ENCODE measurements at places on chromosomes 2 and 18.

DNA sequence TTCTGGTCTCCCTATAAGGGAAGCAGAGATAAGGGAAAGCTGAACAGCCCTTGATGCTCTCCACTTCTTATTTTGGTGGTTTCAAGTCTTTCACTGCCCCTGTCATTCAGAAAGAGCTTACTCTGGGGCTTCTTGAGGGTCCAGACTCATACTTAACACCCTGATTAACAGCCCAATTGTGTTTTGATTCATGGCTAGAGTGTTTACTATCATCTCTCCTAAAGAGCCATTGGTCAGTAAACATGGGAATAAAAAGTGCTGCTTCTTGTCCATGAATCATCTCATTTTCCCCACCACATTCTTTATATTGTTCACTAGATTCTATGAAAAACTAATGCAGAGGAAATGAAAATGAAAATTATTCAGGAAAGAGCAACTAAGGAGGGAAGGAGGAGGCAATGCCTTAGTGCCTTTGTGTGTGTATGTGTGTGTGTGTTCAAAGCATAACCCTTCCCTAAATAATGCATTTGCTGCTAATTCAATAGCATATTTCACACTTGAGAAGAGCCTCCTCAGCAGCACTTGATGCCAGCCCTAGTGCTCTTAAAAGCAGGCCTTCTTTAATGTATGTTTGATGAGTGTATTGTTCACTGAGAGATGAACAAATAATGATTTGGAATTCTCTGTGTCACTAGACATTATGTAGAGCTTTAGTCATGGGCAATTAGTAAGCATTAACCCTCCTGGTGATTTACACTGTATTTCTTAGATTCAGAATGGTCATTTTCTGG, 63.5 kb downstream of the DCC start:
- DNase-seq, result no peak

GRCh38 chr2:5898667-5899066, 206.5 kb downstream of the SOX11 start:
- DNase-seq, result no peak

- no peak for DNase-seq
Measured at GRCh38 chr18:6661692-6662415, 67.7 kb upstream of the ARHGAP28 start.

DNA sequence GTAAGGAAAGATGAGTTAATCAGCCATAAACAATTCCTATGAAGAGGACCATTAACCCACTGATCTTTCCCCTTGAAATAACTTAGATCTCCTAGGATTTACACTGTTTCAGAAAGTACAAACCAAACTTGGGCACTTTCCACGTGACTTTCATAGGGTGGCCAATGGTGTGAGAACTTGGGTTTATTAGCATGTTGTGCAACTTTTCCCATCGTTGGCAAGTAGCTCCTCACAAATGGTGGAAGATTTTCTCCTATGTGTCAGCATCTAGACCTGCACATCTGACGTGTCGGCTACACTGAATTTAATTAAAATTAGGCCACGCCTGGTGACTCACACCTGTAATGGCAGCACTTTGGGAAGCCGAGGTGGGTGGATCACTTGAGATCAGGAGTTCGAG, 116.3 kb downstream of the GALNT1 start:
- no peak for DNase-seq

DNA sequence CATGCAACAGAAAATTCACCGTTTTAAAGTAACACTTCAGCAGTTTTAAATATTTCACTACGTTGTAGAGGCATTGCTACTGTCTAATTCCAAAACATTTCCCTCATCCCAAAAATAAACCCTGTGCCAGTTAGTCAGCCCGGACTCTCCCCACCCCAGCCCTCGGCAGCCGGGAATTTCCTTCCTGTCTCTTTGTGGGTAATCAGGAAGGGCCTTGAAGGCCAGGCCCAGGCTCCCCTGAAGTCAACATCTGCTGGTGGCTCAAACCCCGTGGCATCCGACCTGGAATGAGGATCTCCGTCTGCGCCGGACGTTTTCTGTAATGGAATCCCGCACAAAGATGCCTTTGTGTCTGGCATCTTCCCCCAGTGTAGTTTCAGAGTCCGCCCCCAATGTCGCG, 219.6 kb downstream of the SNTG2 start:
- no peak for DNase-seq

GRCh38 chr2:232210306-232210705, 168.2 kb upstream of the ALPP start:
- no peak for DNase-seq

DNA sequence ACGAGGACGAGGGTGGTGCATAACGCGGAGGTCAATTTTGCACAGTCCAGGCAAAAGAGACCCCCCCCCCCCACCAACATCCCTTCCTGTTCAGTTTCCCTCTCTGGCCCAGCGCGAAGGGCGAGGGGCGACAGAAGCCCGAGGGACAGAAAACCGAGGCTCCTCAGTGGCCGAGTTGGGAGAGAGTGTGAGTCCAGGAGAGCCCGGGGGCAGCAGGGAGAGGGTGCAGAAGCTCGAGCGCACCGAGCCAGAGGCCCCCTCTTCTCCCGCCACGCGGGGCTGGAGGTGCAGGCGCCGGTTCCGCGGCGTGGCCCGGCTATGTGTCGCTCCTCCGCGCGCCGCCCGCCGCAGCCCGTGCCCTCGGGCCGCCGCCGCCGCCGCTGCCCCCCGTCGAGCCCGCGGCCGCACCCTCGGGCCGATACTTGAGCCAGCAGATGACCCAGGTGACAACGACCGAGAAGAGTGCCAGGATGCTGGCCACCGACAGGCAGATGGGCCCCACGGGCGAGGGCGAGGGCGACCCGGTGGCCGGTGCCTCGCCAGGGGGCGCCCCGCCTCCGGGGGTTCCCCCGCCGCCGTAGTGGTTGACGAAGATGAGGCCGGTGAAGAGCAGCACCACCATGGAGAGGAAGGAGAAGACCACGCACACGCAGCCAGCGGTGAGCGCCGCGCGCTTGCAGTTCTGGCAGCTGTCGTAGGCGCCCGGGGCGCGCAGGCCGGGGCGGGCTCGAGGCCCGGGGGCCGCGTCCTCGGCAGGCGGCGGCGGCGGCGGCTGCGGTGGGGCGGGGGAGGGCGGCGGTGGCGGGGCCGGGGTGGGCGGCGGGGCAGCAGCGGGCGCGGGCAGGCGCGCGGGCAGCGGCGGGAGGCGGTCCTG, 20.2 kb upstream of the PAX3 start:
- peak; percentile 34 for DNase-seq

DNA sequence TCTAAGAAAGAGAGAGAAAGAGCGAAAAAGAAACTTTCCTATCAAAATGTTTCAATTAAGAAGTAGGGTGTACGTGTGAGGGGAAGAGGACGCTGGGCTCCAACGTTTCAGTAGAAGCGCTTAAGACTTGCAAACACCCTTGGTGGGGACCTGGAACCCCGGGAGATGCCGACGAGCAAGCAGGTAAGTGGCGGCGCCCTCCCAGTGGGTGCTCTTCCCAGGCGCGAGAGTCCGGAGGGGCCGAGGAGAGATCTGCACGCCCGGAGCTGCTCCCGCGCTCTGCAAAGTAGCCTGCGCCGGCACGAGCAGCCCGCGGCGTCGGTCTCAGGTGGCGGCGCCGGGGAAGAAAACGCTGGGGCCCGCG, 678 bp upstream of the OTX1 start:
- DNase-seq, result peak; percentile 36

DNA sequence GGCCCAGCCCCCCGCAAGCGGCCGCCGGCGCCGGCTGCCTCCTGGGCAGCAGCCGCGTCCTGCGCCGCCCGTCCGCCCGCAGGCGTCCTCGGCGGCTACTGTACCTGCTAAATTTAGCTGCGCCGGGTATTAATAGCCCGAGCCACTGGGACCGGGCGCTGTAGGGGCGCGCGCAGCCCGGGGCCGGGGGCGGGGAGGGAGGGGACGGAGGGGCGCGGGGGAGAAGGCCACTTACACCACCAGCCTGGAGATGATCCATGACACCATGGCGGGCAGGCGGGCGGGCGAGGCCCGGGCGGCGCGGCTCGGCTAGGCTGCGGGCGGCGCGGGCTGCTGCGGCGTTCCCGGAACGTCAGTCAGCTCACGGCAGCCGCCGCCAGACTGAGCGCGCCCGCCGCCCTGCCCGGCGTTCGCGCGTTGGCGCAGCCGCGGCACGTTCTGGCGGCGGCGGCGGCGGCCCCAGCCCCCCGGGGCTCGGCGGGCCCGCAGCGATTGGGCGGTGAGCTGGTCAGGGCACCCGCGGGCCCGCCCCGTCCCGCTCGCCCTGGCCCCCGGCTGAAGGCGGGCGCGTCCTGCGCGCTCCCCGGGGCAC, at the start of gene REEP1:
Gene REEP1, minus strand, starts transcription at position 383 of the 592 bp plus-strand sequence. Its CDS starts 116 bp downstream, at position 267.
- DNase-seq, result no peak

- DNase-seq, result no peak
Measured at GRCh38 chr2:73823916-73824523, 4.7 kb upstream of the STAMBP start.

- no peak for DNase-seq
Measured at GRCh38 chr2:66602341-66602740, 167.4 kb downstream of the MEIS1 start.

DNA sequence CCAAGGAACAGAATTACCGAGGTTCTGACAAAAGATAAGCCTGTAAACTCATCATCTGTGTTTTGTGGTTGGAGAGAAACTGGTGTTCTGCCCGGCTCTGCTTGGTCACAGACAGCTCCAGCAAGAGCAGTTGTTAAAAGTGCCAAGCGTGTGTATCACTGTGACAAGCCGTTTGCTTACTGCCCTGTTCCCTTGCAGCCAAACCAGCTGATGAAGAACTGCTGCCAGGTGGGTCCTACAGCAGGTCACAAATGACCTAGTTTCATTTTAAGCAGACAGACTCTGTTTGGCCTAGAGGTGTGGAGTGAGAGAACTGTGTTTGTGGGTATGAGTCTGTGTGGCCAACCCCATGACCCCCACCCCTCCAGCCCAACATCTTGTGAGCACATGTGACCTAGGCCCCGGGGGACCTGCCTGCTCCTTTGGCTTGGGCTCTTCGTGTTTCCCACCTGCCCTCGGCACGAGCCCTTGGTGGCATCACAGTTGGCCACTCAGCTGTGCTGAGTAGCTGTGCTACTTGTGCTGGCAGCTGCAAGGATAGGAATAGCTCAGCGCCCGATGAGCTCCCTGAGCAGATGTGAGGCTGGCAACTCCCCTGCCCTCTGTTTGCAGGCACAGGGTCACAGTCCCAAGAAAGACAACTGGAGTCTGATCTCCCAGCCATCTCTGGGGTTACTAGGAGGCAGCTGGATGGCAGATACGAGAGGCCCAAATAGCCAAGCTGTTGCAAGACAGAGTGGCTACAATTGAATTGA, 9.7 kb downstream of the OXER1 start:
- no peak for DNase-seq

GRCh38 chr2:61439241-61440002, 31.5 kb downstream of the USP34 start:
- DNase-seq, result no peak

DNA sequence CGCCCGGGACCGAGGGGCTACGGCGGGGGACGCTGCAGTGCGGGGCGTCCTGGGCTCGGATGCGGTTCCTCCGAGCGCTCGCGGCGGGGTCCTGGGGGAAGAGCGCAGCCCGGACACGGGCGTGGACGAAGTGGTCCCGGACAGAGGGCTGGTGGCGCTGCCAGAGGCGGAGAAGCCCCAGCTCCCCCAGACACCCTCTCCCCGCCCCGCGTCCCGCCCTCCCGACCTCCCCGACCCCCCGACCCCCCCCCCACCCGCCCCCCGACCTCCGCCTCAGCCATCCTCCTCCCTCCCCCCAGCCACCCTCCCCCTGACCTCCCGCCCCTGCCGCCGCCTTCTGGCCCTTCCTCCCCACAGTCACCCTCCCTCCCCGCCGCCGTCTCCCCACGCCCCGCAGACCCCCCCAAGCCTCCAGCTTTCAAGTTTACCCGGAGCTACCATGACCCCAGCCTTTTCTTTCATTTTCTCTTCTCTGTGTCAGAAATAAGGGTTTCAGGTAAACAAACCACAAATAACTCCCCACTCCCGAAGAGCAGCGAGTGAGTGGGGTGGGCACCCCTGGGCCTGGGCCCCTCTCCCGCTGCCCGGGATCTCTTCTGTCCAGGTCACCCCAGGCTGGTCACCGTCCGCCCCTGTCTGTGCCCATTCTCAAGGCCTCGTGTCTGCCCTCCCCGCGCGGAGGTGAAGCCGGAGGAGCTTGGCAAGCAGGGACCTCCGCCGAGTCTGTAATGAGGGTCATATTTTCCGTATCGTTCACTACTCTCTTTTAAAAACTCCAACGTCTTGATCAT, 5.1 kb downstream of the NFATC1 start:
- DNase-seq, result no peak

- DNase-seq, result no peak
Measured at GRCh38 chr2:225434014-225434413, 34.5 kb downstream of the NYAP2 start.

DNA sequence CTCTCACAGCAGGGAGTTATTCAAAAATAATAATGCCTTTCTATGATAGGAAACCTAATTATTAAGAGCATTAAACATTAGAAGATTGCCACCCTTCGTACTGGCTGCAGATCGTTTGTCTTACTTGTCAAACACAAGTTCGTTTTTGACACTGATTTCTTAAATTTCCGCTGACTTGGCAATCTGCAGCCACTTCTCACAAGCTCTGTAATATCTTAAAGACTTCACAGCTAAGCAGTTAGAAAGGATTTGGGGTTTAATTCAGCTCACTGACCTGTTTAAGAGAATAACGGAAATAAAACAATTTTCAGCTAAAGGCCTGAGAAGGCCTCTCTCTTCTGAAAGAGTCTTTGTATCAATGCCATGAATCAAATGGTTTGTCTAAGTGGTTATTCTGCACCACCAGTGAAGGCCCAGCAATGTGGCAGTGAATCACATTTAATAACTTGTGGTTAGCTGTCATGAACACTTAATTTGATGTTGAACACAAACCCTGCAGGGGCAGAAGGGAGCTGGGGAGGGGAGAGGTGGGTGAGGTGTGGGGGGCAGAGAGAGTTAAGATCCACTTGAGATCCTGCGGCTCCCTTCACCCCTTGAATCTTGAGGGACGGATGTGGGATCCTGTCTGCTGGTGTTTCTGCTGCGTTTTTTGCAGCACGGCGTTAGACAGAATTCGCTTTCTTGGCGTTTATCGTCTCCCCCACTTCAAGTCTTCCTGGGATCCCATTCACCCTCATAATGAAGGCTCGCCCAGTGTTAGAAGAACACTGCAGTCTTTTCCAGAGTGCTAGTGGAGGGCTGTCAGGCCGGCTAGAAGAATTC, 145.4 kb upstream of the SATB2 start:
- DNase-seq, result no peak

GRCh38 chr2:154449951-154450658, 248.4 kb upstream of the KCNJ3 start:
- DNase-seq, result no peak

DNA sequence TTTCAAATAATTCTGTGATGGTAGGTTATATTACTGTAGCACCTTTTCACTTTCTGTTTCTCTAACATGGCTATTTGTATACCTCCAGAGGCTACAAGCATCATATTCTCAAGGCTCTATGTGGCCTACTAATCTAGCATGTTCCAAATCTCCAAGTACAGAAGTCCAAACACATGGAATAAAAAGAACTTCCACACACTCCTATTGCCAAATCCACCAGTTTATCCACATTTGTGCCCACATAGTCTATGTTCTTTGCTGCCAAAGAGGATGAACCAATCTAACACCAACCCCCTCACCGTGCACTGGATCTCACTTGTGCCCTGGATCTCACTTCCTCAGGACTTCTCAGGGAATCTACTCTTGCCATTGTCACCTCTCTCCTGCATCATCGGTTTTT, 247.3 kb upstream of the RBBP8 start:
- DNase-seq, result no peak
